ENCODE measurements at places on chromosomes 1 and 21.

DNA sequence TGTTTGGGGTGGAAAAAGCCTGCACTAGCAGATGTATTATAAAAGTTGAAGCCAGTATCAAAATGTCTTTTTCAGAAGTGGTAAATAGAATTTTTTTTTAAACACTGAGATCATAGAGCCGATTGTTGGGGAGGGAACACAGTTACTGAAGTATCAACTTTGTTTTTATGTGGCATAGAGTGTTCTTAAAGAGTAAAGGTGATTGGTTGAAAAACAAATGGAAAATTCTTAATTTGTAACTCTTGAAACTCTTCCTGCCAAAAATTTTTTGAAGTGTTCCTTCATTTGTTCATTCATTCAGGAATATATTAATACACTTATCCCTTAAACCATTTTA is 83.3 kb downstream of the DISP1 start:
- no peak for DNase-seq

DNA sequence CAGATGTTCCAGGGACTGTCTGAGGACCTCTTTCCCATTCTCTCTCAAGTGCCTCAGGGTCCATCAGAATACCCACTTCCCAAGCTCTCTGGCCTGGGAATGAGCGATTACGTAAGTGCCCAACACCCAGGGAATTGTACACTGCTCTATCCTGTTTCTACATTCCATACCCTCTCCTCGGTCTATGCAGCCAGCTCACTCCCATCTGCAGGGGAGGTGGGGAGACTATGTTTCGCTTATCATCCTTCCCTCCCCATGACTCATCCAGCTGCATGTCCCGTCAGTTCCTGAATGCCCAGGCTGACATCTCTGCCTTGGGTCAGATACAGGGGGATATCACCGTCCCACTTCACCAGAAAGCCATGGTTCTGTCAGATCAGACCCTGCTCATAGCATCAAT is 34.5 kb upstream of the CD1D start:
- no peak for DNase-seq

DNA sequence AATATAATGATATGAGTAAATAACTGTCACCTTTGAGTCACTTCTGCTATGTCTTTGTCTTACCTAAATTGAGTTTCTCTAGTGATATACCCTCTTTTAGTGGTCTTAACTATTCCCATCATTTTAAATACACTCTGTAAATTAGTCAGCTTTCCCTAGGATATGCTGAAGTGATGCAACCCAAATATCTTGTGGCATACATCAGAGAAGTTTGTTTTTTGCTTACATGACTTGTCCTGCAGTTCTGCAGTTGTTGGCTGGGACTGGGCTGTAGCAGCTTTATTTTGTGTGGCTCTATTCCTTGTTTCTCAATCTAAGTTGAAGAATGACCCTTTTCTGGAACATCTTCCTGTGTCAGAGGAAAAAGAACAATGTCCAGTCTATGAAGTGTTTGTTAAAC is 76.4 kb downstream of the TTC3 start:
- DNase-seq, result no peak

DNA sequence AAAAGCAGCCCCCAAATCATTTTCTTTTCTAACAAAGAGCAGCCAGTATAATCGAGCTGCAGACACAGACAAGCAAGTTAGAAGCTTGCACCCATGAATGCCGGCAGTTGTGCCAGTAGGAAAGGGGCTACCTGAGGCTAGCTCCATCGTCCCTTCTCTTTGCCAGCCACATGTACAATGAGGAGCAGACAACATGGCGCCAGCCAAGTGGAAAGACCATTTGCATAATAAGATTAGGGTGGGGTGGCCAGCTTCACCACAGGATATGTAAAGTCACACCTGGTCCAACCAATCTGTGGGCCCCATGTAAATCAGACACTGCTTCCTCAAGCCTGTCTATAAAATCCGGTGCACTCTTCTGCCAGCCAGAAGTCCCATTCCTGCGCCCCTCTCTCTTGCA is 103.7 kb downstream of the CCDC185 start:
- no peak for DNase-seq

DNA sequence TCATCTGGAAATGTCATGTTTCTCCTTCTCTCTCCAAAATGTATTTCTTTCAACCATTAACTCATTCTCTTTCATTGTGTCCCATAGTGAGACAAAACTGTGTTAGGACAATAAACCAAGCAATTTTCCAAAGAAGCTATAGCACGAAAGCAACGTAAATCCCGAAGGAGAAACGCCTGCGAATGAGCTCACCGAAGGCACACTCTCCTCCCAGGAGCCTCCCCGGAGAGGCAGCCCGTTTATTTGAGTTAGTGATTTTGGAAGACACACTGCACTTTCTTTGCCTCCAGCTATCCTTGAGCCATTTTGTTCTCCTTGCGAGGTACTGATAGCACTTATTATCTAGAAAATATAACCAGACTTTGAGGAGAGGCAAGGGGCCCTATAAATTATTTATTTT is 41.2 kb downstream of the RSPH1 start:
- DNase-seq, result no peak

- peak; percentile 62 for DNase-seq
These were observed 197.9 kb upstream of the SGIP1 start for GRCh38 chr1:66335859-66336640.

GRCh38 chr1:160451859-160452232 is 51.5 kb downstream of the VANGL2 start:
- DNase-seq, result no peak

DNA sequence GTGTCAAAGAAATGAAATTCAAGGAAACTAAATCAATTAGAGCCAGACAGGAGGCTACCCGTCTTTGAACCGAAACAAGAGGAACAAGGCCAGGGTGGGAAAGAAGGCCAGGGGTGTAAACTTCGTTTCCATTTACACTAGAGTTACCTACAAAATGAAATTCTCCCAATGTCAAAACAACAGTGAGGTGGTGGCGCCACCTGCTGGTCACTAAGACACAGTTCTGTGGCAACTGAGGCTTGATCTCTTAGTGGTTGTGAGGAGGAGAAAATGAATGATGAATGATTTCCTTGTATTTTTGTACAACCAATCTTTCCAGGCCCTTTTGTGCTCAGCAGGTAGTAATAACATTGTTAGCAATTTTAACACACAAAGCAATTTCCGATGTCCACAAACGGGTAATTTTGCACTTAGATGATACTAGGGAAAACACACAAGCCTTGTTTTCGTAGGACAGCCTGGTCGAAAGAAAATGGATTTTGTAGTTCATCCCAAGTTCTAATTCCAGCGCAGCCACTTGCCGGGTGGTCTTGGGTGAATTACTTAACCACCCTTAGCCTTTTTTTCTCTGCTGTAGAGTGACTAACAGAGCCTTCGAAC is 54.8 kb upstream of the SOD1 start:
- DNase-seq, result peak; percentile 36

GRCh38 chr1:177526201-177526600 is 355.4 kb downstream of the BRINP2 start:
- DNase-seq, result no peak

DNA sequence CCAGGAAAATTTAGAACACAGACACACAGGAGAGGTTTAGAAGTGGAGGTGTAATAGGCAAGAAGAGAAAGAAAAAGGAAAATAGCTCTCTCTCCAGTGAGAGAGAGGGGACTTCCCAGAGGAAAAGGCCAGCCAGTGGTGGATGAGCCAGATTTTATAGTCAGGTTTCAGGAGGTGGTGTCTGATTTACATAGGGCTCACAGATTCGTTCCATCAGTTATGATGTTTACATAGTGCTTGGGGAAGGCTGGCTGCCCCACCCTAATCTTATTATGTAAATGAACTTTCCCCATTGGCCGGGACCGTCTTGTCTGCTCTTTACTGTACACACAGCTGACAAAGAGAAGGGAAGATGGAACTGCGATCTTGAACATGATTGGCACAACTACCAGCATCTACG is 797.3 kb downstream of the PLA2G4A start:
- DNase-seq, result no peak

DNA sequence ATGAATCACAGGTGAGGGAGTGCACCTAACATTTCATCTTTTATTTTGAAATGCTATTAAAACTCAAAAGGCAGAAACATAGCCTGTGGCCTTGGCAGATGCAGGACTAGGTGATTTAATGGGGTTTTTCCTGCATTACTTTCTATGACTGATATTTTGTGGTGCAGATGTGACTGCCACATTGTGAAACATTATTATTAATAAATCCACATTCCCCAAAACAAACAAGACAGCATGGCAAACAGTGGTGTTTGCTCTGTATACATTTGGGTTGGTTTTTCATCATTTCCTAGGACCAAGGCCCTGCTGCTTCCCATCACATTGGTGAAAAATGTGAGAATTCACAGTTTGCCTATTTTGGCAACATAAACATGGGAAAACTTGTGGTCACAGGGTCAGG is 247.6 kb upstream of the SGIP1 start:
- no peak for DNase-seq

GRCh38 chr1:182643699-182644098 is 39.5 kb upstream of the RGS16 start:
- no peak for DNase-seq

GRCh38 chr1:2230781-2231531 is 2.8 kb downstream of the SKI start:
- no peak for DNase-seq

DNA sequence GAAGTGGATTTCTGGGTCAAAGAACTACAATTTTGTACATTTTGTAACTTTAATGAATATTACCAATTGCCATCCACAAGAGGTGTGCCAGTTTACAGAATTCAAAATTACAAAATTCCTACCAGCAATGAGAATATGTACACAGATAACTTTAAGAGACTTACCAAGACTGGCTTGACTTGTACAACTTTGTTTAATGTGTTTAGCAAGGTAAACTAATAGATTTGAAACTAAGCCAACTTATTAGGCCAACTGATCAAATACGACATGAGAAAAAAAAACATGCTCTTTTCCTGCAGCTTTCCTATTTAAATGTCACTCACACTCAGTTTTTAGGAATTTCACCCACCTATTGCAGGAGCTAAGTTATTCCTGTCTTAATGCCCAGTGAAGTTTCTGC is 11.4 kb downstream of the EXOC8 start:
- DNase-seq, result no peak

- DNase-seq, result no peak
These were observed 3.5 kb downstream of the CD48 start for GRCh38 chr1:160708118-160708517.

DNA sequence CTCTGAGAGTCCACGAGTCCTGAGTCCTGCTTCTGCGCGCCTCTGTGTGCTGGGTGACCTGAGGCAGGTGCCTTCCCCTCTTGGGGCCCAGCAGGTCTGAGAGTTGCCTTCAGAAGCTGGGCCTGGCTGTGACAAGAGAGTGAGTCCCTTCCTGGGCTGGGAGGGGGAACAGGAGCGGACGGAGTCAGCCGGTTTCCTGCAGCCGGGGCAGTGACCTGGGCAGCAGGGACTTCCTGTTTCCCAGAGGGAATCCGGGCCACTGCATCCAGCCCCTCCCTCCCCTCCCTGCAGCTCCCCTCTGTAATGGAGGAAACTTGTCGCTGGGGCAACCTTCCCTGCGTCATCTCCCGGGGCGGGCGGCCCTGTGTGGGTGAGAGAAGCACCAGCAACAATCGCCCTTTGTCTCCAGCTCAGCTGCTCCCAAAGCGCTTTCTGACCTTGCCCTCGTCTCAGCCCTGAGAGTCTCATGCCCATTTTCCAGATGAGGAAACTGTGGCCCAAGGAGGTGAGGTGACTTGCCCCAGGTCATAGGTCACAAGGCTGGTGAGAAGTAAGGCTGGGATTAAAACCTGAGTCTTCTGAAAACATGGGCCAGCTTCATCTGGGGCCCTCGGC is 61.1 kb downstream of the SDC3 start:
- no peak for DNase-seq

DNA sequence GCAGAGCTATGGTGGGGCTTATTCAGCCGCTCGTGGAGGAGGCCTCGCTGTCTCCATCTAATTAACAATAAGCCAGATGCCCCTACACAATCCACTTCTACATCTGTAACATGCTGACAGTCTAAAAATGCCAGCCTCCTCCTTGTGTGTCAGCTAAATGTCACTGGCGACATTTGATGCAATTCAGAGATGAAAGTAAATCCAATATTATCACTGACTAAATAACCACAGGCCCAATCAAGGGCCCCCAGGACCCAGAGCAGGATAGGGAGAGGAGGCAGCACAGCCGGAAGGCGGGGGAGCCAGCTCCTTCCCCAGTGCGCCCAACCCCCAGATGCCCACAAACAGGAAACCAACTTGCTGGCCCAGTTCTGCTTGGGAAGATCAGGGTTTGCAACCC is 76.6 kb downstream of the DMRTA2 start:
- no peak for DNase-seq

GRCh38 chr21:42892582-42892930 is 553 bp upstream of the NDUFV3 start:
- DNase-seq, result no peak

DNA sequence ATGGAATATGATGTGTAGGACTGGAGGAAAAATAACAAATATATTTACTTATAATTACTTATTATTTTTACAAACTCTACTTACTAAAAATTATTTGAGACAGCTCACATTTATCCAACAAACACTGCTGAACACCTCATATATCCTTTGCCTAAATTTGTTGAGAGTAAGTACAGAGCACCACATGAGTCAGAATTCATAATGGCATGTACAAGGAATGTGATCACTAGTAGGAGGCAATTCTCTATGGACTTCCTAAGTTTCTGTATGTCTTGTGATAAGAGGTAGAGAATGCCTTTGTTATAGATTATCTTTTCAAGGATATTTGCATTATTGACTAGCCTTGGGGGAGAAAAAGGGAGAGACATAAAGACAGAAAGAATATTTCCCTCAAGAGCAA is 8.2 kb upstream of the ST6GALNAC3 start:
- no peak for DNase-seq

GRCh38 chr1:153428791-153429190 is 12.5 kb downstream of the S100A7A start:
- DNase-seq, result no peak

DNA sequence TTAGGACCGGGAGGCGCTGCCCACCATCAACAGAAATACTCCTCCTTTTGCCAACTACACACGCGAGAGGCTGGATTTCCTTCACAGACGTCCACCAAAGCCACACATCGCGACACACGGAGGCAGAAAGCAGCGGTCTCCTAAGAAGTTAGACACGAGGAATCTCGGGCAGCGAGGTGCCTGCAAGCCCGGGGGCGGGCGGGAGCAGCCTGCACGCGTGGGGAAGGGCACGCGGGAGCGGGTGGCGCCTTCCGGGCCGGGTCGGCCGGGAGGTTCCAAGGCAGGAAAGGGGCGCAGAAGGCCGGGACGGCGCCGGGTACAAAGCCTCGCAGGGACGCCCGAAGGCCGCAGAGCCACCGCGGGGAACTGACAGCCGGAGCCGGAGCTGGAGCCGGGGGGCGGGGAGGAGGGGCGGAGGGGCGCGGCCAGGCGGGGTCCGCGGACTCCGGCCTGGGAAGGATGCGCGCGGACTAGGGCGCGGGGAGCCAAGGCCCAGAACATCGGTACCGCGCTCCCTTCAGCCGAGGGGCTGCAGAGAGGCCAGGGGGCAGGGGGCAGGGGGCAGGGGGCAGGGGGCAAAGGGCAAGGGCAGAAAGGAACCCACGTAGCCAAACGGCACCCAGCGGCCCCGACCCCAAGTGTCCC is 722 bp downstream of the NPHP4 start:
- DNase-seq, result no peak
